Effector memory CD4-positive, alpha-beta T cell (primary cell): ENCODE measurements at places on chromosomes 2 and 18.

DNA sequence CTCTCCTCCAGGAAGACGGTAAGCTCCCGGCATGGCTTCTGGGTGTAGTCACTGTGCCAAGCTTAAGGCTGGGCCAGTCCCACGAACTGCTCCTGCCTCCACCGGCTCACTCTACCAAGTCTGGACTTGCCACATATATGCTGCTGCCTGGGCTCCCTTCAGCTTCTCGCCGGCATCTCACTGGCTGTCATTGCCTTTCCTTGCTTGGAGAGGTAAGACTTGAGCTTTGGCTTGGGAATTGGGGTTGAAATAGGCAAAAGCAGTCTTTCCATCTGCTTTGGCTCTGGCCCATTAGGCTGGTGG, 481.0 kb downstream of the TGIF1 start:
- DNase-seq, result no peak

GRCh38 chr2:126907671-126908070, 9.0 kb downstream of the TEX51 start:
- no peak for DNase-seq

- no peak for DNase-seq
Measured at GRCh38 chr2:192004188-192004963, 157.5 kb upstream of the CAVIN2 start.

- no peak for DNase-seq
Measured at GRCh38 chr2:45713136-45713535, 61.7 kb downstream of the PRKCE start.

- no peak for DNase-seq
Measured at GRCh38 chr18:56716692-56717146, 65.6 kb downstream of the WDR7 start.

DNA sequence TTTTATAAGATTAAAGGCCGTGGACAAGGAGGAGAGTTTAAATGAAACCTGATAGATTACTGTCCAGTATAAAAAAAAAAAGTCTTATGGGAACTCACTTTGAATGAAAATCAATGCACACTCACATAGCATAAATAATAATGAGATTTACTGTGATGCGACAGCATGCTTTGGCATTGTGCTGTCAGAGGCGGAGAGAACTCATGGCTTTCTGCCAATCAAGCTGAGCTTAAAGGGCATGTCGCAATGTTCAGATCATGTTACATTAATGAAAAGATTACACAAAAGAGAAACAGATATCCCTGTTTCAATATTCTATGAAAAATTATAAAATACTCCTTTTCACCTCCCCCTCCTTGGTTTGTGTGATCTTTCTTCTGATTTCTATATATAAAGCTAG, 310.8 kb downstream of the ERBB4 start:
- DNase-seq, result no peak

- no peak for DNase-seq
Measured at GRCh38 chr18:37432436-37433195, 133.0 kb downstream of the CELF4 start.

DNA sequence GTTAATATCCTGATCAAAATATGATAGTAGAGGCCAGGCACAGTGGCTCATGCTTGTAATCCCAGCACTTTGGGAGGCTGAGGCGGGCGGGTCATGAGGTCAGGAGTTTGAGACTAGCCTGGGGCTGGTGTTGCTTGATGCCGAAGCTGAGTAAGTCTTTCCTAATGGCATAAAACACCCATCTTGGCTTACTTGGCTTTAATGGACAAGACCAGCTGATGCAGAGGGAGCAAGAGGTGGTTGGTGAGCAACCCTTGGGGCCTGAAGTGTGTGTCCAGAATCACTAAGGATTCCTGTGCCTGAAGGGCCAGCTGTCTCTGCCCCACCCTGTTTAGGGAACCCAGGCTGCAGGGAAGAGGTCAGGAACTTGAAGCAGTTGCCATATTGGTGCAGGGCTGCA, 217.2 kb downstream of the ARL4C start:
- no peak for DNase-seq

GRCh38 chr2:201235860-201236811, 24.2 kb upstream of the CASP8 start:
- DNase-seq, result peak; percentile 28

DNA sequence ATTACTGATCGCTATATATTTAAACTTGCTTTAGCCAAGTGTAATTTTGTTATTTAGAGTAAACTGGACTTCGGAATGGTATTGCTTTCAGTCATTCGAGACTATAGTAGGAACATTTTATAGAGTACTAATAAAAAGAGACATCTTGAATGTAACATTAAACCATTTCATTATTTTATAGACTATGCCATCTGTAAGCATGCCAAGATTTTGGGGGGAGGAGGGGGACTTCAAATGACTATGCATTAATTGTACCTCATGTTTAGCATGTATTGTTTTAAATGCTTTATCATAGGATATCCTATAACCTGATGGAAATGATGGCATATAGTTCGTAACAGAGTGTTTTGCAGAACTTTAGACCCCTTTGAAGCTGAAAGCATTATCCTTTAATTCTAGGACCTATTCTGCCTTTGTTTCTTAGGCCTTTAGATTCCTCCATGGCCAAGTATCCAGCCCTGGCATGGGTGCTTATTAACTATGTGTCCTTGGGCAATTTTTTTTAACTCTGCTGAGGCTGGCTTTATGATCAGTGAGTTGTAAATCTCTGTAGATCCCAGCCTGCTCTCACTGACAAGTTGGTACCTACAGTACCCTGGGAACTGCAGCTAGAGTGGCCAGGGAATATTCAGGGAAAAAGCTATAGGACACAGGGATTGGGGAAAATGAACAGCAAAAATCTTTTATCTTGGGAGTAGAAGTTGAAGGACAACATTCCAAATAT, 93.4 kb downstream of the PARD3B start:
- no peak for DNase-seq

DNA sequence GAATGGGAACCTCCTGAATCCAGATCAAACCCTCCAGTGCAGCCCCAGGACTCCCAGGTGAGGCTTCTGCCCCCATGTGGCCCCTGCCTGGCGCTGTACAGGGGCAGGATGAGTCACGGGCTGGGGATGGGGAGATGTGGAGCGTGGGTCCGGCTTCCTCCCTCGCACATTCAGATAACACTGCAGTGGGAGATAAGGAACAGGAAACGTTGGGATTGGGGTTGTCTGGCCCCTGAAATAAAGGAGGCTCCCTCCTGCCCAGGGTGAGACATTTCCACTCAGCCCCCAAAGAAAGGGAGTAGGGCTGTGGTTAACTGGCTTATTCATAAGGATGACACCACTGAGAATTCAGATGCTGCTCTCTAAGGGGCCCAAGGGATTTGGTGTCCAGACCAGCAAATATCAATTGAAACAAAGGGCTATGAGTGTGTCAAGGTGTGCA, 30.7 kb downstream of the IGFBP5 start:
- no peak for DNase-seq

DNA sequence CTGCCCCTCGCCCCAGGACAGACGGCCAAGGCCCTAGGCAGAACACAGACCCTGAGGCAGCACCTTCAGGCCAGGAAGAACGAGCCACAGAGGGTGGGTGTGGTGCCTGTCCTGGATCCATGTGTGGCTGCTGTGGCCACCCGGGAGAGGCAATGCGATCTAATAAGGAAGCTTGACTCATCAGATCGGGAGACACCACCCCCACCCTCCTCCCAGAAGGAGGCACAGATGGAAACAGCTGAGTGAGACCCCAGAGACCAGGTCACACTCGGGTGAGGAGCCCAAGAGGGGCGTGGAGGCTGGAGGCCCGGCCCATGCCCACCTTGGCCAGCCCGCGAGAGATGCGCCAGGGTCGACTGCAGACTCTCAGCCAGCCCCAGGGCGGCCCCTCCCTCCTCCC, 20.3 kb downstream of the KCNG2 start:
- no peak for DNase-seq

DNA sequence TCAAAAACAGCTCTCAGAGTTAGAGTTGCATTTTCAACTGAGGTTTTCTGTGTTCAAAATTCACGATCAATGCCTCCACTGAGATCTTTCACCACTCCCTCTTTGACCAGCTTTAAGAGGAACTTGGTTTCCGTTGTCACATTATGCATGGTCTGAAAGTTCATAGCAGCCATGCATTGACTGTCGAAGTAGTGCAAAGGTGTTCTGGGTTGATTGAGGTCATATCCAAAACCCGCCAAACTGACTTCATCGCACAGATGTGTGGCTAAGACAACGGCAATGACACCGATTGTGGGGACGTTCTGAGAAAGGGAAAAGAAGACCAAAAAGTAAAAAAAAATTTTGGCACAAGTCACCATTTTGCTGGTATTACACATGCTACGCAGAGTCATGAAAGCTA, 48.7 kb downstream of the ST3GAL5 start:
- no peak for DNase-seq

GRCh38 chr2:236827997-236828396, 257.7 kb upstream of the COPS8 start:
- no peak for DNase-seq

DNA sequence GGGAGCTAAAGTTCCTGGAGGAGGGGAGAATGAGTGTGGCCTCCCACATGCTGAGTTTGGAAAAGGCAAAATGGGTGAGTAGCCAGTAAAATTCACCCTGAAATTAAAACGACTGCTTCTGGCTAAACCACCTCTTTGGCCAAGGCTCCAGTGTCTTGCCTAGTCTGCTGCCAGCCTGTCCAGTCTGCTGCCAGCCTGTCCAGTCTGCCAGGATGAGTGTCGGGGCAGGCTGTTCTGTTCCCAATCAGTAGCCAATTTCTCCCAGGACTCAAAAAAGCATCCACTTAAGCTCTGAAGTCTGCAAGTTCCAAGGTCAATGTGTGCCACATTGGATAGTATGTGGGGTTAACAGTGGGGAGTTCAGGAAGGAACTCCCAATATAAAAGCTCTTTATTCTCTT, 134.6 kb upstream of the KLHL29 start:
- no peak for DNase-seq
